ENCODE measurements at places on chromosomes 13 and 19.

- DNase-seq, result no peak
These were observed 61.4 kb downstream of the RNASEH2B start for GRCh38 chr13:50970956-50971355.

GRCh38 chr19:18366021-18366435, 19.9 kb upstream of the GDF15 start:
- no peak for DNase-seq

GRCh38 chr19:33819880-33820781, 23.5 kb downstream of the KCTD15 start:
- DNase-seq, result no peak

DNA sequence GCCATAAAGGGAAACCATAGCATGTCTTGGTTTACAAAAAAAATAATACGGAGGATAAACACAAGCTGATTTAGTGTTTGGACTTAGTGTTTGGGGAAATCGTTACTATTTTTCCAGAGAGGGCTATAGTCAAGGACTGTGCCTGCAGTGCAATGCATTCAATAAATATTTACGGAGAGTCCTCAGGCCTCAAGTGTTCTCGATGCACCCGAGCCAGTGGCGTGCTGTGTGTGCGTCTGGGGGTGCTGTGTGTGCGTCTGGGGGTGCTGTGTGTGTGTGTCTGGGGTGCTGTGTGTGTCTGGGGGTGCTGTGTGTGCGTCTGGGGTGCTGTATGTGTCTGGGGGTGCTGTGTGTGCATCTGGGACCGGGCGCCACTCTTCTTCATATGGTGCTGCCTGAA, 71.7 kb upstream of the GTF3A start:
- DNase-seq, result peak; percentile 28

GRCh38 chr19:7947939-7948338, 4.5 kb upstream of the TIMM44 start:
- DNase-seq, result no peak

DNA sequence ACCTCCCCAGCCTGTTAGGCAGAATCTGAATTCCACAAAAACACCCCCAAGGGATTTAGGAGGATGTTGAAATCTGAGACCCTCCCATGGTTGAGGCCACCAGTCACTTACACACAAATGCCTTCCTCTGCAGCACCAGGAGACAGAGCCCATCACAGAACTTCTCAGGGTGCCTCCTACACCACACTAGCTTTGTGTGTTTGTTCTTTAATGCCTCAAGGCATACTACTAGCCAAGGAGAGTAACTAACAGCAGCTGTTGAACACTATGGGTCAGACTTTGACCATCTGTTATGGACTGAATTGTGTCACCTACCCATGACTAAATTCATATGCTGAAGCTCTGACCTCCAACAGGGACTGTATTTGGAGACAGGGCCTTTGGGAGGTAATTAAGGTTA, 9.5 kb upstream of the MED26 start:
- DNase-seq, result no peak

- DNase-seq, result no peak
These were observed 8.7 kb downstream of the HOMER3 start for GRCh38 chr19:18932216-18932841.

GRCh38 chr13:101308247-101309013, 107.9 kb downstream of the NALCN start:
- no peak for DNase-seq
